ENCODE measurements at places on chromosomes 3 and 15. TPM values are rescaled to one million over a fixed set of nuclear protein-coding genes. Genes with fewer than 3 reads are reported as not detected.

TARS3 gene
- total RNA-seq: 21.4 TPM

CRTC3 gene
- 33.1 TPM for total RNA-seq

MFAP1 gene
- 21.5 TPM for total RNA-seq

GABRB3 gene
- total RNA-seq: 8.3 TPM

SNTN gene
- total RNA-seq: 0.12 TPM

COL6A6 gene
- 10.6 TPM for total RNA-seq

AGBL1 gene
- 9.9 TPM for total RNA-seq

VILL gene
- 17.9 TPM for total RNA-seq

KLHL40 gene
- total RNA-seq: 38.8 TPM

CLDN16 gene
- 73.5 TPM for total RNA-seq

BFSP2 gene
- total RNA-seq: not detected

BUB1B gene
- total RNA-seq: 16.1 TPM

MED12L gene
- 5.9 TPM for total RNA-seq

GOLGA6L10 gene
- total RNA-seq: 7.0 TPM

TICRR gene
- total RNA-seq: 4.3 TPM

ZBED2 gene
- not detected for total RNA-seq

LRRC15 gene
- total RNA-seq: 0.06 TPM

SMCO1 gene
- total RNA-seq: 3.5 TPM

TEX55 gene
- not detected for total RNA-seq

SHC4 gene
- total RNA-seq: 2.0 TPM

ZPLD1 gene
- total RNA-seq: 0.12 TPM

TRNT1 gene
- 28.4 TPM for total RNA-seq

SUSD5 gene
- 4.4 TPM for total RNA-seq

PARP15 gene
- 1.6 TPM for total RNA-seq

ASB14 gene
- total RNA-seq: 0.12 TPM

TMEM62 gene
- 18.3 TPM for total RNA-seq

OR5H2 gene
- not detected for total RNA-seq

SLC51A gene
- total RNA-seq: 1.9 TPM

ITGA11 gene
- 12.9 TPM for total RNA-seq

RLBP1 gene
- not detected for total RNA-seq

CPNE9 gene
- total RNA-seq: 0.23 TPM

NPAP1 gene
- total RNA-seq: 0.82 TPM

ZNF80 gene
- total RNA-seq: 0.06 TPM

FBLN2 gene
- total RNA-seq: 34.4 TPM

GABRA5 gene
- 0.06 TPM for total RNA-seq

SLC28A1 gene
- 6.6 TPM for total RNA-seq

MRPL46 gene
- 26.8 TPM for total RNA-seq

TP63 gene
- 2.9 TPM for total RNA-seq

ARHGAP31 gene
- total RNA-seq: 16.4 TPM

C3orf20 gene
- total RNA-seq: 0.18 TPM

PIF1 gene
- 9.1 TPM for total RNA-seq

CD86 gene
- 5.2 TPM for total RNA-seq

SERPINI2 gene
- 0.82 TPM for total RNA-seq

IMPG2 gene
- total RNA-seq: 0.70 TPM

SH3GL3 gene
- total RNA-seq: 4.3 TPM

TUSC7 gene
- total RNA-seq: not detected

DAZL gene
- total RNA-seq: not detected

COL8A1 gene
- total RNA-seq: 13.0 TPM

CXCR6 gene
- total RNA-seq: 0.12 TPM

HRG gene
- 0.88 TPM for total RNA-seq
